HEK293T (cell line): ENCODE measurements at places on chromosomes 11 and 22.

GRCh38 chr11:71473793-71474080, 20.7 kb downstream of the NADSYN1 start:
- no peak for DNase-seq

GRCh38 chr22:32326647-32327046, 31.0 kb upstream of the RFPL3 start:
- DNase-seq: no peak

DNA sequence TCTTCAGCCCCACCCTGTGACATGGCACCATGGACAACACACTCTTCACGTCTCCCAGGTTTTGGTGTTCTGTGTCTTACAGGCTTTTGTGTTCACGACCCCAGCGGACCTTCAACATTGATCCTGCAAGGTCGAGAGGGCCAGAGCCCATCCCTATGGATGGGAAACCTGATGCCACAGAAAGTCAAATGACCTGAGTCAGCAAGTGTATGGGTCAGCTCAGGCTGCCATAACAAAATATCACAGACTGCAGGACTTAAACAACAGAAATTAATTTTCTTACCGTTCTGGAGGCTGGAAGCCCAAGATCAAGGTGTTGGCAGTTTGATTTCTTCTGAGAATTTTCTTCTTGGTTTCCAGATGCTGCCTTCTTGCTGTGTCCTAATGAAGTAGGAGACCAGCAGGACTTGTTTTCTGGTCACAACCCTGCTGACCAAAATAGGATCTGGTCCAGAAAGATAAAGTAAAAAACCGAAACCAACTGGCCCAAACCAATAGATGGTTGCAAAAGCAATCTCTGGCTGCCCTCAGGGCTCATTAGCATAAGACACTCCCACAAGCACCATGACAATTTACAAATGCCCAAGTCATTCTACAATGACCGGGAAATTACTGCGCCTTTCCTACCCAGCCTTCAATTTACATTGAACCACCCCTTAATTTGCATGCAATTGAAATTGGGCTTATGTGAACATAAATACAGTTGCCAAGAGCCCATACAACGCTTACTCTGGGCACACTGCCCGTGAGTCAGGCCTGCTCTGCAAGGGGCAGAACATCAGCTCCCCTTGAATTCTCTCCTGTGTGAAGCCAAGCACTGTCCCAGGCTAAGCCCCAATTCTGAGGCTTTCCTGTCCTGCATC, 113.9 kb downstream of the RPS6KA4 start:
- DNase-seq: no peak

DNA sequence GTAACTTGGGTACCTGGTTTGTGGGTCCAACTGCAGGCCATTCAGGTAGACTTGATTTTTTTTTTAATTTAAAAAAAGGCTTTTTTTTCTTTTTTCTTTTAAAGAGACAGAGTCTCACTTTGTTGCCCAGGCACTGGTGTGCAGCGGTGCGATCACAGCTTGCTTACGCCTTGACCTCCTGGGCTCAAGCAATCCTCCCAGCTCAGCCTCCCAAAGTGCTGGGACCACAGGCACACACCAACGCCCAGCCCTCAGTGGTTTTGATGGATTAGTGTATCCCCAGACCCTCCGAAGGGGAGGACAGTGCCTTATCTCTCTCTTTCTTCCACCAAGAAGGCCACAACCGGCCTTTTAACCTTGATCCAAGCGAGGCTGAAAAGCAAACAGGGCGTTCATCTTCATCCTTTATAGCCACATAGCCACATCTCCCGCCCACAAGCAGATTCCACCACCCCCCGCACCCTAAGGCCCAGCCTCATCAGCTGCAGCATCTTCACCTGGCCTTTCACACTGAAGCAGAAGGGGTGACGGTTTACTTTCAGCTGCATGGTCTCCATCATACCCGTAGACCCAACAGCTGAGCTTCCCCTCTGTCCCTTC, 17.6 kb upstream of the COMT start:
- no peak for DNase-seq

GRCh38 chr11:59992425-59992824, 24.6 kb upstream of the OOSP4B start:
- no peak for DNase-seq

DNA sequence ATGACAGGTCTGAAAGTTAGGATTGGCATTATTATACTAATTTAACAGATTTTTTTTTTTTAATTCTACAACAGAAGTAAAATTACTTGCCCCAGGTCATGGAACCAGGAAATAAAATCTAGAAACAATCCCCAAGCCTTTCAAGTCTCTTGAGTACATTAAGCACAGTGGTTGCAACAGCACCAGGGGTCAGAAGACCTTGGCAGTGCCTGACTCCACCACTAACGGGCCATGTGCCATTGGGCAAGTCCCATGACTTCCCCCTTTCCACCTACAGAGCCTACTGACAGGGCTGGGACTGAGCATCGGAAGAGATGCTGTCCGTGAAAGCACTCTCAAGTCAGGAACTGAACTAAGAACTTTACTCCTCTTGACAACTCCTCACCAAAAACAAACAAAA, 98.6 kb upstream of the AKIP1 start:
- no peak for DNase-seq

- DNase-seq: no peak
Observed at GRCh38 chr11:9169595-9170295, 78.3 kb upstream of the SCUBE2 start.

GRCh38 chr11:75944515-75944914, 129.5 kb downstream of the UVRAG start:
- DNase-seq: no peak

DNA sequence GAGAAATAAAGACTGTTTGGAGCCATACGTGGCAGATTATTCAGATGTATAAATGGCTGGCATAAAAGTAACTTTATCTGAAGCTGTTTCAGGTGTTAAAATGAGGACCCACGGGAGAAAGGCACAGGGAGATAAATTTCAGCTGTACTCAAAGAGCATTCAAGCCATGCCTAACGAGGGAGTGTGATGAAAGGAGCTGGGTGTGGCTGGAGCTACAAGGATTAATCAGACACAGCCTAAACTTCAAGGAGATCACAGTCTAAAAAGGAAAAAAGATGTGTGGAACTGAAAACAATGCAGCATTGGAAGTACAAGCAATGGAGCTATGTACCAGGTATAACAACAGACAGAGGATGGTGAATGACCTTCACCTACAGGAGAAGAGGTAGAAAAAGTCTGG, 120.8 kb upstream of the APOA1 start:
- no peak for DNase-seq

GRCh38 chr11:68541116-68541515, 80.6 kb downstream of the PPP6R3 start:
- no peak for DNase-seq

GRCh38 chr11:111627591-111627990, 25.3 kb downstream of the SIK2 start:
- DNase-seq: no peak

- no peak for DNase-seq
Observed at GRCh38 chr11:95375886-95376285, 144.9 kb upstream of the SESN3 start.

DNA sequence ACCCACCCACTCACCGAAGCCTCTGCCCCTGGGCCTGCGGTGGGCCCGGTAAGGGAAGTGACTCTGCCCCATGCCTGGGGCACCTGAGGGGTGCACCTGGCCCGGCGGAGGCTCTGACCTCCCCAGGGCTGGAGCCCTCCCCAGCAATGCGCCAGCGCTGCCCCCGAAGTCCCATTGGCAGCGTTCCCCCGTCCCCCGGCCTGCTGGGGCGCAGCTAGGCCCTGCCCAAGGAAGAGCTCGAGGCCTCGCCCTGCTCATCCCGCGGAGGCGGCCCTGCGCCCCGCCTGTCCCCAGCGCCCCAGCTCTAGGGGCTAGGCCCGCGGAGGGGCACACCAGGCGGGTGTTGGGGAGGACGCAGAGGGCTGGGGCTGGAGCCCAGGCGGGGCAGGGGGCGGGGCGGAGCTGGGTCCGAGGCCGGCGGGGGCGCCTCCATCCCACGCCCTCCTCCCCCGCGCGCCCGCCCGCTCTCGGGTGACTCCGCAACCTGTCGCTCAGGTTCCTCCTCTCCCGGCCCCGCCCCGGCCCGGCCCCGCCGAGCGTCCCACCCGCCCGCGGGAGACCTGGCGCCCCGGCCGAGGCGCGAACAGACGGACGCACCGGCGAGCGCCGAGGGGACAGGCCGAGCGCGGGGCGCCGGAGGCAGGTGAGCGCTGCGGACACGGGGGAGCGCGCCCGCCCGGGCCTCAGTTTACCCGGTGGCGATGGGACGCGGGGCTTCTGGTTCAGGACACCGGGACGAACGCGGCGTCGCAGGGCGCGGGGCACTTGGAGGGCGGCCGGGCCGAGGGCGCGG, at the start of gene EPS8L2:
TSS of gene EPS8L2 (plus strand) at position 586 of the 793 bp plus-strand sequence. CDS start 3,177 bp downstream, outside the sequence.
- DNase-seq: no peak

DNA sequence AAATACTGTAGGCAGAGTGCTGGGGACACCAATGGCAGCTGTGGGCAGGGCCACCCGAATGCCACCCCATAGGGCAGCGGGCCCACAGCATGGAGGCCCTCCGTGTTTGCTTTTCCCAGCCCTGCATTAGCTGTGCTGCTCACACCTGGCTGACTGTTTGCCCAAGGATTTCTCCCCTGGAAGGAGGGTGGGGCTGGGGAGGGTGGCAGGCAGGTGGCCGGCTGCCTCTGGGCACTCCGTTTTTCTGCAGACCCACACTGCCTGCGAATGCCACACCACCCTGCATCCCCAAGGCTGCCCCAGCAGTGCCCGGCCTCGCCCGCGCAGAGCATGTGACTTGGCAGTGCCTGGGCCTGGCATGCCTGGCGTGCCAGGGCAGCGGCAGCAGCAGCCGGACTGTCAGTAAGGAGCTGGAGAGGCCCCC, 19.6 kb downstream of the DAGLA start:
- no peak for DNase-seq

- DNase-seq: peak; percentile 86
Observed at GRCh38 chr11:63023841-63024648, 8.4 kb upstream of the SLC22A8 start.

- DNase-seq: no peak
Observed at GRCh38 chr11:645536-645935, 8.5 kb downstream of the DRD4 start.

DNA sequence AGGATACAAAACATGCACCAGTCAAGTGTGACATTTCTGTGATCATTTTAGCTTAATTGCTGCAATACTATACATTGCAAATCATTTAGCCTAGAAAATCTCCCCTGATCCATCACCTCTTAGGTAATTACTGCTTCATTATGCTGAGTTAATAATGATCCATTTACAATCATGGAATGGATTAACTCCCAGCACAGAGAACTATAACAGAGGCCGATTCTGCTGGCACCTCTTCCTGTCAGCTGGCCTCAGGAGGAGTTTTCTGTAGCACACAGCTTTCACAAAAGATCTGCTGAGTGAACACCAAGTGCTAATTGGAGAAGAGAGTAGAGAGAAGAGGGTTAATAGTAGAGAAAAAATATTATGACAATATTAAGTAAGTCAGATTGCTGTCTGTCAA, 591.8 kb upstream of the KIRREL3 start:
- no peak for DNase-seq

DNA sequence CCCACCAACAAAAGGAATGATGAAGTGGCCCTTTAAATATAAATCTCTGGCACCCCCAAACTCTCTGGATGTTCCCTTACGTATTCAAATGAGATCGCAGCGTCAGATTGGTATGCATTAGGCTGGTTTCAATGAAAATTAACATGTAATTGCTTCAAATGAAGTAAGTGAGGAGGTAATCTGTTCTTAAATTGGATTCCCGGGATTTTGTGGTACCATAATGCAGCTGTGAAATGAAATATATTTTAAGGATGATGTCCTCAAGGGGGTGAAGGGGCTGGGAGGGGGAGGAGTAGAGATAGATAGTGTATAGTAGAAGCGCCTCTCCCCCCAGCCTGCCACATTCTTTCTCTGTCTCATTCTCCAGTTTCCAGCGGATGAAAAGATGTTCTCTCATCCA, 748.2 kb downstream of the NTM start:
- DNase-seq: no peak

- DNase-seq: no peak
Observed at GRCh38 chr11:111299101-111300026, 1.0 kb downstream of the POU2AF3 start.

- DNase-seq: no peak
Observed at GRCh38 chr11:12704049-12704448, 29.8 kb downstream of the TEAD1 start.

- no peak for DNase-seq
Observed at GRCh38 chr11:40170078-40170477, 1289.4 kb downstream of the LRRC4C start.

GRCh38 chr11:61752117-61752924, at the start of gene MYRF:
Gene MYRF (plus strand): TSS chr11:61752636. CDS start chr11:61752745, 109 bp downstream.
- peak; percentile 87 for DNase-seq

GRCh38 chr22:36385491-36386350, 2.0 kb downstream of the MYH9 start:
- DNase-seq: no peak

DNA sequence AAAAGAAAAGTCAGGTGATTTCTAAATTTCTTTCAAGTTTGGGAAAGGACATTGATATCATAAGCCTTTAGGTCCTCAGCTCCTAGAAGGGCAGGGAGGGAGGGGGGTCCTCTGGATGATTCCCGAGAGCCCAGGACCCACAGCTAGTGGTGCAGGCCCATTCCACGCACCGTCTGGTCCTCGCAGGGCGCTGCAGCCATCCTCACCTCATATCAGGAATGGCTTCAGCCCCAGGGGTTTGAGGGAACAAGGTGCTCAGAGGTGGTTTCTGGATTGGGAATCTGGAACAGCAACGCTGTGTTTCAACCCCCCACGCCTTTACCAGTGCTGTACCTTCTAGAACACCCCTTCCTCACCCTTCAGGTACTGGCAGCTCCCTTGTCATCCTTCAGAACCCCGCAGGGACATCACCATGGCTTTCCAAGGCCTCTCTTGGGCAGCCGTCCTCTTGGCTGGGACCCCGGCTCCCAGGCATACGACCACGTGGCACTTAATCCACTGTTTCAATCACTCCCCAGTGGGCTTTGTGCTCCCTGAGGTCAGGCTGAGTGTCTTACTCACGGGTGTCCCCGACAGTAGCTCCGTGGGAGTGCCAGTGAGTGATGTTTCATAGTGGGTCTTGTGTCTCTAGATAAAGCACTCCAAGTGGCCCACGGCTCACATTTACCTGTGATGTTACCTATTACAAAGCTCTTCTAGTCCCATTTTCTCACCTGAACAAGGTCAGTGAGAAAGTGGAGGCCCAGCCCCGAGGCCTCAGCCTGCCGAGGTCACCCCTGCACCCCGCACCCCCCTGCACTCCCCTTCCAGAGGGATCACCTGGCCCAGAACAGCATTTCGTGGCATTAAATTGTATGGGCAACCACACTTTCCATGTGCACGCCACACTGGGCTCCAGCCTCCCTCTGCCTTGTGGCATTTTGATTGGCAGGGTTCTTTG, 93.9 kb downstream of the MORC2 start:
- DNase-seq: no peak

DNA sequence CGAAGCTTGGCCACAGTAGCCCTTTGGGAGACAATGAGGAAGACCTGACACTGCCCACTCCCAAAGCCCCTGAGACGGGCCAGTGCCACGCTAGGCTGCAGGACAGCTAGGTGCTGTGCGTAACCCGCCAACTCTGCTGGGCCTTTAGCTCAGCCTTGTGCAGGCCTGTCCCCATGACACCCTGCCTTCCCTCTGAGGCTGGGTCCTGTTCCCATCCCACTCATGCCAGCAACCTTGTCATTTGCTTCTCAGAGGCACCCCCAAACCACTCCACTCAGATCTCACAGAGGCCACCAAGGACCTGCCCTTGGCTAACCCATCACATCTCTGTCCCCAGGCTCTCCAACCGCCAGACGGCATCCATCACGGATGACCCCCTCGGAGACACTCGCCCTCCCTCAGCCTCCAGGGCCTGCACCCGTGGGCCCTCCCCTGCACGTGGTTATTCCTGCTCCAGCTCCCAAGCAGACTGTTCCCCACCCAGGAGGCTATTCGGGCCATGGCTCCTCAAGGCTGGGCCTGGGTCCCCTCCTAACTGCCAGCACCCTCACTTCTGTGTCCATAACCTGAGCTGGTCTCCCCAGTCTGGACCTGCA, 11.1 kb downstream of the CELSR1 start:
- no peak for DNase-seq

- DNase-seq: no peak
Observed at GRCh38 chr11:67010296-67010905, 12.5 kb upstream of the SYT12 start.
